ENCODE measurements at places on chromosomes 12 and 14. TPM values are rescaled to one million over a fixed set of nuclear protein-coding genes. Genes with fewer than 3 reads are reported as not detected.
A peak's percentile ranks its signal among the peaks of the same experiment; 100 is the strongest.

The FAM90A1 gene
- not detected for total RNA-seq

DNA sequence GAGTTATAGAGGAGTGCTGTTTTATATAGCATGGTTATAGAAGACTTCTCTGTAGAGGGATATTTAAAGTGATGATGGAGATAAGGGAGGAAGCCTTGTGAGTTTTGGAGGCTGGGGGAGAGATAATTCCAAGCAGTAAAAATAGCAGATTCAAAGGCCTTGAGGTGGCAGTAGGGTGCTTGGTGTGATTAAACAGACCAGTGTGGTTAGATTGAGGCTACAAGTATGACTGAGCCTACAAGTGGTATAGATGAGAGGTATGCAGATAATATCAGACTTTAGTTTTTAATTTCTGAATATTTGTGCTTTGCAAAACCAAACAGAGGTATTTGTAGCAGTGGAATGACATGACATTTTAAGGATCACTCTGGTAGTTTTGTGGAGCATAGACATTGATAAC is 20.3 kb downstream of the FANCM start:
- DNase-seq, result no peak

DNA sequence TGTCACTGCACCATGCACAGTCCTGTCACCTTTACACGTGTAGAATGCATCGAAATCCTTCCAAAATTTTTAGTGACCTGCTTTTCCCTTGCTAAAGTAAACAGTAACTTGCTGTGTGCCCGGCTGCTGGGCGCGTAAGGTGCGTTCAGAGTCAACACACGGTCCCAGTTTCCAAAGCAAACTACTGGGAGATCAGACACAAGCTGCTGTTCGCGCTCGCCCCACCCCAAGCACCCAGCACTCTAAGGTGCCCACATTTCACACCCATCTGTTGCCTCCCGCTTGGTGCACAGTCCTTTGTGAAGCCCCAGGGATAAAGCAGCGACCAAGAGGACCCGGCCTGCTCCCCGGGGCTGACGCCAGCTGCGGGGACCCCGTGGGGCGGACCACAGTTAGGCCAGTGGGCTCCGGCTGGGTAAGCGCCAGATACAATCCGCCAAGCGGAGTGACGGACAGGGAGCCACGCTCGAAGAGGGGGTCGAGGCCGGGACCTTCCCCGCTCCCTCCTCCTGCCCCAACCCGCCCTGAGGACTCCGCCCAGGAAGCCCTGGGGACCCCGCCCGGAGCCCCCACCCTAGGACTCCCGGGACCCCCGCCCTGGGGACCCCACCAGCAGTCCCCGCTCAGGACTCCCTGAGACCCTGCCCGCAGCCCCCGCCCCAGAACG is 633 bp downstream of the STX2 start:
- DNase-seq, result peak; percentile 15

GRCh38 chr14:70643967-70644366 is 2.3 kb downstream of the TTC9 start:
- DNase-seq, result no peak

GRCh38 chr12:62232143-62232729 is 28.0 kb upstream of the USP15 start:
- no peak for DNase-seq

GRCh38 chr12:15664491-15664890 is 124.7 kb downstream of the EPS8 start:
- DNase-seq, result no peak

GRCh38 chr14:24165785-24166184 is 4.7 kb downstream of the IRF9 start:
- DNase-seq, result no peak

DNA sequence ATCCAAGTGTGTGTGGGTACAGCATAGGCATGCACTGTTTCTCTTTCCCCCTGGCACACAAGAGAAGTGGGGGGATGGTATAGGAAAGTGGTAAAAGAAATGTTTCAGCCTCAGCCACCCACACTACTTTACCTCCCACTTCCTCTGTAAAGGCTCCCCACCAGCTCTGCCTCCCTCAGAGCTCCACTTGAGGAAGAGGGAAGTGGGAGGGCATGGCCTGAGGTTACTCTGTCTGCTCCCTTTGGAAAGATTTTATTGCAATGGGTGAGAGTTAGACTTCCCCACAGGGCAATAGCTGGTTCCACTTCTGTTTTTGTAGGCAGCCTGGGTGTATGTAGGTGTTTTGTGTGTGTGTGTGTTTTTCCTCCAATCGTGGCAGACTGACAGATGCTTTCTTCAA is 145.3 kb downstream of the SSPN start:
- peak; percentile 44 for DNase-seq

- no peak for DNase-seq
Observed at GRCh38 chr12:2302711-2303580, 250.2 kb downstream of the CACNA1C start.

GRCh38 chr12:53599579-53599978 is 26.6 kb downstream of the ATF7 start:
- no peak for DNase-seq

The VRTN gene
- total RNA-seq, result 1.2 TPM

- no peak for DNase-seq
Observed at GRCh38 chr14:59998564-59998963, 78.6 kb downstream of the LRRC9 start.

The PLBD1 gene
- 10.1 TPM for total RNA-seq

DNA sequence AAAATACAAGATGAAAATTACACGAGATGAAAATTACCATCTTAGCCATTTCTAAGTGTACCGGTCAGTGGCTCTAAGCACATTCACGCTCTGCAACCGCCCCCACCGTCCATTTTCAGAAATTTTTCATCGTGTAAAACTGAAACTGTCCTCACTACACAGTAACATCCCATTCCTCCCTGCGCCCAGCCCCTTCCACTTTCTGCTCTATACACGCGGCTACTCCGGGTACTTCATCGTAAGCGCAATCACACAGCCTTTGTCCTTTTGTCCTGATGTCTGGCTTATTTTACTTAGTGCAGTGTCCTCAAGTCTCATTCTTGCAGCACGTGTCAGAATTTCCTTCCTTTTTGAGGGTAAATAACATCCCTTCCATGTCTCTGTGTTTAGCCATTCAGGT is 3.6 kb upstream of the GPR132 start:
- no peak for DNase-seq

DNA sequence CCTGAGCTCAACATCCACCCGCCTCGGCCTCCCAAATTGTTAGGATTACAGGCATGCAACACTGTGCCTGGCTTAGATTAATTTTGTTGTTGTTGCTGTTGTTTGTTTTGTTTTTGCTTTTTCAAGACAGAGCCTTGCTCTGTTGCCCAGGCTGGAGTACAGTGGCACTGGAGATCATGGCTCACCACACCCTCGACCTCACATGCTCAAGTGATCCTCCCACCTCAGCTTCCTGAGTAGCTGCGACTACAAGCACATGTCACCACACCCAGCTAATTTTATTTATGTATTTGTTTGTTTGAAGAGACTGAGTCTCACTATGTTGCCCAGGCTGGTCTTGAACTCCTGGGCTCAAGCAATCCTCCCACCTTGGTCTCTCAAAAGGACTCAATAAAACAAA is 26.7 kb downstream of the CRY1 start:
- no peak for DNase-seq

DNA sequence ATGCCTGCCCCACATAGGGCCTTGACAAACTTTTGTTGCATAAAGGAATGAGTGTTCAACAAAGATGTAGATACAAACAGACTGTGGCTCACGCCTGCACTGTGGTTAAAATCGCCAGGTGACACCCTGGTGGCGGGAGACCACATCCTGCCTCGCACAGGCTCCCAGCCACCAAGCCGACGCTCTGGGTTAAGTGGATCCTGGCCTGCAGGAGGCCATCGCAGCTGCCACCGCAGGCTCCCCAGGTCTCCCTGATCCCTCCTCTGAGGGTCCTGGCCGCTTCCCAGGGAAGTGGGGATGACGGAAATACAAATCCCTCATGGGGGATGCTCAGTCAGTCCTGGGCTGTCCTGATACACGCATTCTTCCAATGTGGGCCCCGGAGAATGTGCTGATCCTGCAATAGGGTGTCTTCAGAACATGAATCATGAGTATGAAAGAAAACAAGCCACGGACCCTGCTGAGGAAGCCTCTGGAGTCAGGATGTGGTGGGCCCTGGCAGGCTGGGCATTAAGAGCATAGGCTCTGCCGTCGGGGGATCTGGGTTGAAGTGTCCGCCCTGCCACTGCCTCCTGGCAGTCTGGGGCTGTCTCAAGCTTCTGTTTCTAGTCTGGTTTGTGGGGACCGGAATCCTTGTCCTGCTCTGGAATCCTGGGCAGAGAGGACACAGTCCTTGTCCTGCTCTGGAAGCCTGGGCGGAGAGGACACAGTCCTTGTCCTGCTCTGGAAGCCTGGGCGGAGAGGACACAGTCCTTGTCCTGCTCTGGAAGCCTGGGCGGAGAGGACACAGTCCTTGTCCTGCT is 53.5 kb upstream of the BEGAIN start:
- DNase-seq, result no peak

- DNase-seq, result peak; percentile 66
Observed at GRCh38 chr12:105562199-105562971, 231.9 kb downstream of the C12orf75 start.

The OAS3 gene
- total RNA-seq, result 8.4 TPM

DNA sequence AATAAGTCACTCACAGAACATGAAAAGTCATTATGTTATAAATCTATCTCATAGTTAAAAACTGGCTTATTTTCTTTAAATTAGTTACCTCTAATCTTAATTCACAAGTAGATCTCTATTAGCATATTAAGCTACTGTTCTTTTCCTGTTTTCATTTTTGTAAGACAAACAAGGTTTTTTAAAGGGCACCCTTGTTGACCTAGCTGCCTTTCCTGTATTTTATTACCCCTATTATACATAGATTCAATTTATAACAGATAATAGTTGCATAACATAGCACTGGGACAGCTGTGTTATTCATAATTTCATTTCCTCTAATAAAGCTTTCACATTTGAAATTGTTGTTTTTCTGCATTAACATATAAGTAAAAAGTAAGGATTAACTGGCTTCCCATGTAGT is 1500.7 kb upstream of the FLRT2 start:
- DNase-seq, result no peak

All from umbilical cord (tissue), 2 donors.